ENCODE measurements at places on chromosomes 7 and 10.

DNA sequence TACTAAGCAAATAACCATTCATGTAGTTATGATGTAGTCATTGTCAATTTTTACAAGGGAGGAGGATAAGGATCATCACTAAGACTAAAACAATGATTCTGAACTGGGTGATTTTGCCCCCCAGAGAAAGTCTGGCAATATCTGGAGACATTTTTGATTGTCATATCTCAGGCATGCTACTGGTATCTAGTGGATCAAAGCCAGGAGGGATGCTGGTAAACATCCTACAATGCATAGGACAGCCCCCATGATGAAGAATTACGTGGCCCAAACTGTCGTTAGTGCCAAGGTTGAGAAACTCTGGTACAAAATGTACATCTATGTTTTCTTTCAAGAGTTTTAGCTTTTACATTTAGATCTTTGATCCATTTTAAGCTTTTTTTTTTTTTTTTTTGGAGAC is 57.3 kb downstream of the GBF1 start:
- DNase-seq: no peak

DNA sequence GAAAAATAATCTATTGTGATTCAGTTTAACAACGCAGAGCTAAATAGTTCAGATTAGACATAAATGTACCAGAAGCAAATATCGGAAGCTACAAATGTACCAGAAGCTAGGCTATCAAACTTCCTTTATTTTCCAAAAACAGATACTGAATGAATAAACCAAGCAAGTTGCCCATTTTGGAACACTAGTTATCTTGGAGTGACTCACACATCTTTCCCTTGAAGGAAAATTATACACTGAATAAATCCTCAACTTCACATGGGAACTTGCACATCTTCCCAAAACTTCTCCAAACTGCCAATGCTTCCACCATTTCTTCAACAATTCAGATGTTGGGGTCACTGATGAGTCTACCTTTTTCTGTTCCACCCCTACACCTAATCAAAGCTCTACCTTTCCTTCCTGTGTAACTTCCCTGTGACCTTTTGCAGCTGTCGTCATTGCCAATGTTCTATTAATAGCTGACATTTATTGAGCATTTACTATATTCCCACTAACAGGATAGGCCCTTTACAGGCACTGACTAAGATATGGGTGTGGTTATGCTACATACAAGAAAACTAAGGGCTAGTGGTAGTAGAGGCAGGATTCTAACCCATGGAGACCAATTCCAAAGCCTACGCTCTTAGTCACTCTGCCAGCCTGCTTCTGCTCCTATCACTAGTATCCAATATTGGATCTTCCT is 22.7 kb downstream of the RELN start:
- no peak for DNase-seq

DNA sequence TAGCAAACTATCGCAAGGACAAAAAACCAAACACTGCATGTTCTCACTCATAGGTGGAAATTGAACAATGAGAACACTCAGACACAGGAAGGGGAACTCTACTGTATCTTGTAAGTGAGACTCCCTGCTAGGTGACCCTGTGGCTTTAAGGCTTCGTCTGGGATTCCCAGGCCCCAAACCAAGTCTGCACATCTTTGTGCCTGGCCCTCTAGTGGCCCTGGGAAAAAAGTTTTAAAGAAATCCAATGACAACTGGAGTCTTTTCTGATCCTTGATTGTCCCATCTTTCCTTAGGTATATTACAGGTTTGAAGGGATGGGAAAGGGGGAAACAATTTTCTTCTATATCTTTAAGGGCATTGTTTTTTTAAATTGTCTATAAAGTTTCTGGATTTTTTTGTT is 10.6 kb upstream of the LIPM start:
- no peak for DNase-seq

DNA sequence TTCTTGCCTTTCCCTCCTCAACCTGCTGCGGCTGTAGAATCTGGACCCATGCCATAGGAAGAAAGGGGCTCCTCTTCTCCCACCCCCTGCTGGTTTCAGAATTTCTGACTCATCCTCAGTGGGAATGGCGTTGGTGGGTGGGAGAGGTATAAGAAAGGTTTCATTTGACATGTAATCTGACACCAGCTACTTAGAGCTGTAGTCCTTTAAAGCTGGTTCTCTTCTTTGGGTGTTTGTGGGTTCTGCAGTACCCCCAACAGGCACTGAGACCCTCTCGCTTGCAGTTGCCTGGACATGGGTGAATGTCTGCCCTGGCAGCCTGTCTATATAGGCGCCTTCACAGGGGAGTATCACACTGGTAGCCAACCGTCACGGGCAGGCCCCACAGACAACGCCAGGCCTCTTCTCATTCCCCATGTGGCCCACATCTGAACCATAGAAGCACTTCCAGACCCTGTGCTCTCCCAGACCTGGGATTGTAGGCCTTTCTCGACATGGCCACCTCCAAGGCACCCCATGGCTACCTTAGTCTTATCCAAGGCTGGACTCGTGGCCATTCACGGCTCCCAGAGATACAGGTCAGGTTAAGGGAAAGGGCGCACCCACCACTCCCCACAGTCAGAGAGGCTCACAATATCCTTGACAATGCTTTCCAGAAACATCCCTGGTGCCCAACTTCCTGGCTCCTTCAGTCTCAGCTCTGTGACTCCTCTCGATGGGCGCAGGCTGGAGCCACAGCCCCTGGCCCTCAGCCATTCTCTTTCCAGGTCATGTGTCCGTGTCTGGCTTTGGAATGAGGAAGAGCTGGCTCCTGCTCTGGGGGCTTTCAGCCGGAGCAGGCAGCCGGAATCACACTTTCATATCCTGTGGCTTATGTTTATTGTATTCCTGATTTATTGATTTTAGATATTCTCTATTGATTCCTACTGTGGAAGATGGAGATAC is 17.5 kb downstream of the ZNF862 start:
- no peak for DNase-seq

DNA sequence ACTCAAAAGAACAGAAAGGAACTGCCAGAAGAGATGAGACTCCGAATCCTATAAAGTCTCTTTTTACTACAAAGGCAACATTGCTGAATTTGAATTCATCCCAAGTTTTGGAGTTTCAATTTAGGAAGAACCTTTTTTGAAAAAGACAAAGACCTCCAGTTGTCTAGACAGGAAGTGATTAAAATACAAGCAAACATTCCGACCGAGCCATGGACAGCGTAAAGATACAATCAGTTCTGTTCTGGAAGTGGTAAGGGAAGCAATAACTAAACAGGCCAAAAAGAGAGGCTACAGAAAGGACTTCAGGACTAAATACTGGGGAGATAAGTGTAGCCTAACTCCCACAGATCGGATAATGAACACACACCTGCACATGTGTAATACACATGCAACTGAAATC is 101.0 kb downstream of the SMURF1 start:
- DNase-seq: no peak

DNA sequence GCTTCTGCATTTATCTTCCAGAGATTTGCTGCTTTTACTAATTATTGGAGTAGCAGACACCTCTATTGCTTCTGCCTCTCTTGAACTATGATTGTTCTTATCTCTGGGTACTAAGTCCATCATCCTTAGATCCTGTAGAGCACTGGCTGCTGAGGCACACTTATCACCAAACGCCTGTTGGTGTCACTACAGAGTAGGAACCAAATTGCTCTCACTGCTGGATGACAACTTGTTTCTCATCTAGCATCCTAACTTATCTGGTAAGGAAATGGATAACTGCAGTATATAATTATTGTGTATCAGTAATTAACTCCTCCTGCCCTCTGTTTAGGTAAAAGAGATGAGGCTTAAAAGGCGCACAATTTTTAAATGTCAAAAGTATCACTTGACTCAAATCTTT is 1059.4 kb downstream of the NRG3 start:
- no peak for DNase-seq

- DNase-seq: no peak
These were observed 87.3 kb upstream of the STK17A start for GRCh38 chr7:43495572-43495971.

- DNase-seq: no peak
These were observed 92.9 kb downstream of the MYL10 start for GRCh38 chr7:101536232-101536631.

- DNase-seq: no peak
These were observed 743 bp upstream of the ZCCHC24 start for GRCh38 chr10:79445977-79446757.

- no peak for DNase-seq
These were observed 84.8 kb upstream of the AGBL3 start for GRCh38 chr7:134901389-134902020.

DNA sequence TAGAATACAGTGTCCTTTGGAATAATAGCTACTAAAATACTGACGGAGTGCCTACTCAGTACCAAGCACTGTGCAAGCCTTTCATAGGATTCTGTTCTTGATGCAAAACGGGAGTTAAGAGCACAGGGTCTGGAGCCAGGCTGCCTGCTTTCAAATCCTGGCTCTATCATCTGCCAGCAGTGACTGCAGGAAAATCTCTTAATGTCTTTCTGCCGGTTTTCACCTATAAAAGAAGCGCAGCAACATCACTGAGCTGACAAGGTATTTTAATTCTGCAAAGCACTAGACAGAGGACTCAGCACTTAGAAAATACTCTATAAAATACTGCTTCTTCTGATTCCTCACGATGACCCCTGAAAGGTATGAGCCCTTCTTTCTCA is 659 bp downstream of the FIGNL1 start:
- no peak for DNase-seq

- DNase-seq: no peak
These were observed 90.2 kb downstream of the UBE3C start for GRCh38 chr7:157228864-157229422.

GRCh38 chr7:98252425-98253054 is 508 bp upstream of the TECPR1 start:
- DNase-seq: no peak

GRCh38 chr7:101155303-101155702 is 1.0 kb downstream of the AP1S1 start:
- no peak for DNase-seq

DNA sequence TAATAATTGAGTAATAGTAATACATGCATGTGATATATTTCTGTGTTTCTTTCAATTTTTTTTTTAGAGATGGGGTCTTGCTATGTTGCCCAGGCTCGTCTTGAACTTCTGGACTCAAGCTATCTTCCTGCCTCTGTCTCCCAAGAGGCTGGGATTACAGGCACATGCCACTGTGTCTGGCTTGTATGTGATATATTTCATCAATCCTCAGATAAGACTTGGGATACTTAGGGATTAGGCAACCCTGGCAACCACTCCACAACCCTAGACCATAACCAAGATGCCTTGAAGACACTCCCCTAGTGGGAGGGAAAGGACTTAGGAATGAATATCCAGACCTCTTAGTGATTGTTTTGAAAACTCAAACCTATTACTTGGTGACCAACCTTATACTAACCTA is 154.8 kb downstream of the CCDC3 start:
- DNase-seq: no peak

- DNase-seq: no peak
These were observed 35.2 kb upstream of the BMPER start for GRCh38 chr7:33870120-33870519.

GRCh38 chr10:87636313-87636915 is 23.3 kb upstream of the PAPSS2 start:
- DNase-seq: no peak

- DNase-seq: no peak
These were observed 7.2 kb upstream of the OGDH start for GRCh38 chr7:44599222-44599621.

DNA sequence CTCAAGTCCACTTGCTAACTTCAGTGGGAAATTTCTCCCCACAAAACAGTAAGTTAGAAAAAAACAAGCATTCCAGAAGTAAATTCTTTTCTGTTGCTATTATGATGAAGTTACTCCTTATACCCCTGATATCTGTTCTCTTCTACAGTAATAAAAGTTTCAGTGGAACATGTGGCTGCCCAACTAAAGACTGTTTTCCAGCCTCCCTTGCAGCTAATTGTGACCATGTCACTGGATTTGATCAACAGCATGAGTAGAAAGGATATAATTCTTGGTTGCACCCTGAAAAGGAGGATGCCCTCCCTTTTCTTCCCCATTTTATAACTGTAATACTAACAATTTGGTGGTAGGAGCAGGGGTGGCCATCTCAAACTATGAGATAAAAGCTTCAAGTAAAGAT is 40.6 kb downstream of the IMMP2L start:
- DNase-seq: no peak

- DNase-seq: no peak
These were observed 241.3 kb downstream of the ANK3 start for GRCh38 chr10:60148266-60148840.

GRCh38 chr10:108434559-108435252 is 1270.2 kb upstream of the SORCS1 start:
- no peak for DNase-seq

GRCh38 chr7:138842111-138842510 is 44.1 kb upstream of the ATP6V0A4 start:
- no peak for DNase-seq
